WTC11 (cell line): ENCODE measurements at places on chromosomes 1 and 21. TPM values are rescaled to one million over a fixed set of nuclear protein-coding genes. Genes with fewer than 3 reads are reported as not detected.
A peak's percentile ranks its signal among the peaks of the same experiment; 100 is the strongest.

Gene LHX4
- total RNA-seq: 7.7 to 19.2 TPM (median 9.2 TPM) in 3 replicates

DNA sequence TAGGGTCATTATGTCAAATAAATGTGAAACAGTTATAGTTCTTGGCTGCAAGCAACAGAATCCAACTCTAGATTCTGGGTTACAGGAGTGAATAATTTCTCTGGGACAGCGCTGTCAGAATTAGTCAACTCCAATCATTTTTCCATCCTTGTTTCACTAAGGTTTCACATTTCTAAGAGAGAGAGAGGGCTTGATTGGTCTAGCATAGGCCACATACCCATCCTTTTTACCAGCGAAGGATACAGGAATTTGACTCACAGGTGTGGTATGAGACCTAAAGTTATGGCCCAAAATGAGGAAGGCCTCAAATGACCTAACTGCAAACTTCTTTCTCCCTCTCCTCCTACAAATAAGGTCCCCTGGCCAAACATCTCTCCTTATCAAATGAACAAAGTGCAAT lies 25.5 kb upstream of the RGS8 start:
- no peaks in the 10 kb centered on the region for H3K36me3 ChIP-seq
- H3K27ac ChIP-seq: no peak overlapping the region
- DNase-seq: no peak
- H3K4me3 ChIP-seq: no peak overlapping the region
- H3K4me1 ChIP-seq: no peaks in the 10 kb centered on the region

GRCh38 chr1:245682638-245683628 lies 528.1 kb downstream of the KIF26B start:
- no peaks in the 10 kb centered on the region for H3K4me1 ChIP-seq
- no peak overlapping the region for H3K4me3 ChIP-seq
- peaks cover 13% of the 10 kb centered on the region for H3K27me3 ChIP-seq
- H3K36me3 ChIP-seq: no peaks in the 10 kb centered on the region
- no peak for DNase-seq

GRCh38 chr1:110337704-110338308 lies 1.4 kb upstream of the RBM15 start:
- H3K4me3 ChIP-seq: no peak overlapping the region
- no peaks in the 10 kb centered on the region for H3K27me3 ChIP-seq
- H3K36me3 ChIP-seq: peaks cover 28% of the 10 kb centered on the region
- H3K27ac ChIP-seq: peak overlapping the region; percentile 99

GRCh38 chr1:1342061-1342562 lies 7.1 kb downstream of the DVL1 start:
- peaks cover 17% of the 10 kb centered on the region for H3K36me3 ChIP-seq
- no peak overlapping the region for H3K4me3 ChIP-seq
- H3K27ac ChIP-seq: no peak overlapping the region
- H3K4me1 ChIP-seq: peaks cover under 1% of the 10 kb centered on the region
